ENCODE measurements at places on chromosomes 5 and 9. TPM values are rescaled to one million over a fixed set of nuclear protein-coding genes. Genes with fewer than 3 reads are reported as not detected.

Gene SLCO6A1
- total RNA-seq, result not detected

Gene CCIN
- total RNA-seq, result not detected

Gene CCDC171
- total RNA-seq, result 1.0 TPM

Gene SLC6A3
- not detected for total RNA-seq

Gene RALGPS1
- total RNA-seq, result 0.32 TPM

Gene LHX3
- not detected for total RNA-seq

Gene DENND1A
- total RNA-seq, result 22.3 TPM

Gene SLC34A3
- total RNA-seq, result not detected

Gene PDLIM4
- total RNA-seq, result 141 TPM

Gene AGXT2
- total RNA-seq, result not detected

Gene SEMA6A
- total RNA-seq, result 3.4 TPM

Gene MACIR
- total RNA-seq, result 4.6 TPM

Gene OR2S2
- 0.39 TPM for total RNA-seq

Gene ADAMTS16
- total RNA-seq, result 0.52 TPM

Gene TRPM3
- 0.13 TPM for total RNA-seq

Gene TMC1
- not detected for total RNA-seq

Gene SLC2A8
- 16.0 TPM for total RNA-seq

Gene SPINK1
- 0.26 TPM for total RNA-seq

Gene PCDHB5
- 0.39 TPM for total RNA-seq

Gene SREK1IP1
- total RNA-seq, result 11.3 TPM

Gene ZNF454
- 1.2 TPM for total RNA-seq

Gene PHYHD1
- 11.9 TPM for total RNA-seq

Gene GZMA
- not detected for total RNA-seq

Gene AIF1L
- total RNA-seq, result 0.08 TPM

Gene AFAP1L1
- 9.7 TPM for total RNA-seq

Gene MARCOL
- not detected for total RNA-seq

Gene CD74
- total RNA-seq, result 5.4 TPM

Gene NOXA1
- total RNA-seq, result 0.26 TPM

Gene MEIKIN
- total RNA-seq, result not detected

Gene CDH18
- 1.3 TPM for total RNA-seq

Gene SURF1
- total RNA-seq, result 37.9 TPM

Gene CXCL14
- not detected for total RNA-seq

Gene BARHL1
- total RNA-seq, result not detected

Gene LMX1B
- total RNA-seq, result not detected

Gene FBLL1
- 0.26 TPM for total RNA-seq

Gene PKD2L2
- total RNA-seq, result not detected

Gene PCDHGA12
- total RNA-seq, result 17.4 TPM

Gene IQGAP2
- 1.4 TPM for total RNA-seq

Gene SPINK4
- not detected for total RNA-seq

Gene ADAMTSL1
- total RNA-seq, result 1.0 TPM

Gene CTNND2
- not detected for total RNA-seq

Gene MORN5
- not detected for total RNA-seq

Gene WNK2
- not detected for total RNA-seq

Gene TLN1
- 184 TPM for total RNA-seq
